ENCODE measurements at places on chromosomes 1 and 21. TPM values are rescaled to one million over a fixed set of nuclear protein-coding genes. Genes with fewer than 3 reads are reported as not detected.

DNA sequence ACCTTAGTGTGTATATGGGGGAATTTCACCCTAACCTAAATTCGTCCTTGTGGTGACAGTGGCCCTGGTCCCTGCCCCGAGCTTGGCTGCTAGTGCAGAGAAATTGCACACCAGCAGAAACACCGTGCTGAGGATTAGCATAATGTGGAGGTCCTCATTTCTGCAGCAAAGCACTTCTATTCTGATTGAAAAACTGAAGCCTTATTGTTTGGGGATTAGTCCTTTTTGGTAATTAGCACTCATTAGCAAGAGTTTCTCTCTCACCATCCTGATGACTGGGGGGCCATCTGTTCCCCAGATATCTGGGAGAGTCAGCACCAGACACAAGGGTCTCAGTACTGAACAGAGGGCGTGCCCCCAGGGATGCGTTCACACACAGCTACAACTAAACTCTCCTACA lies 55.2 kb downstream of the AJAP1 start:
- DNase-seq, result no peak

C1orf159 gene
- 1.5 TPM for total RNA-seq

DNA sequence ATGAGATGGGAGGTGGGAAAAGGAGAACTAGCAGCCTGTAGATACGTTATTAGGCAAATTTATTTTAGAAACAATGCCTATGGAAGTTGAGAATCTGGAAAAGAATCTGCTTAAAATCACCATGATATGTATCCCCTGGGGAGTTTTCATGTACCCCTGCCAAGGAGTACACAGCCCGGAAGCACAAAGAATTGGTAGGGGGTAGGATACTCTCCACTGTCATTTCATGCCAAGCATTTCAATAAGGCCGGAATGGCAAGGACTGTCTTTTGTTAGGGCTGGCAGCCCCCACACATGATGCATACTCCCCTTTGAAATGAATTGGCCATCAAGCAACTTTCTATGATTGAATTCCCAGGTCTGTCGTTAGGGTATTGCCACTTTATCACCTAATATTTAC lies 111.5 kb upstream of the APP start:
- DNase-seq, result no peak

RNF11 gene
- total RNA-seq, result 113 TPM

GRCh38 chr1:217403026-217403720 lies 227.7 kb downstream of the GPATCH2 start:
- DNase-seq, result no peak

GRCh38 chr21:34558166-34558565 lies 46.2 kb upstream of the KCNE1 start:
- no peak for DNase-seq

CFAP126 gene
- total RNA-seq, result not detected

DNA sequence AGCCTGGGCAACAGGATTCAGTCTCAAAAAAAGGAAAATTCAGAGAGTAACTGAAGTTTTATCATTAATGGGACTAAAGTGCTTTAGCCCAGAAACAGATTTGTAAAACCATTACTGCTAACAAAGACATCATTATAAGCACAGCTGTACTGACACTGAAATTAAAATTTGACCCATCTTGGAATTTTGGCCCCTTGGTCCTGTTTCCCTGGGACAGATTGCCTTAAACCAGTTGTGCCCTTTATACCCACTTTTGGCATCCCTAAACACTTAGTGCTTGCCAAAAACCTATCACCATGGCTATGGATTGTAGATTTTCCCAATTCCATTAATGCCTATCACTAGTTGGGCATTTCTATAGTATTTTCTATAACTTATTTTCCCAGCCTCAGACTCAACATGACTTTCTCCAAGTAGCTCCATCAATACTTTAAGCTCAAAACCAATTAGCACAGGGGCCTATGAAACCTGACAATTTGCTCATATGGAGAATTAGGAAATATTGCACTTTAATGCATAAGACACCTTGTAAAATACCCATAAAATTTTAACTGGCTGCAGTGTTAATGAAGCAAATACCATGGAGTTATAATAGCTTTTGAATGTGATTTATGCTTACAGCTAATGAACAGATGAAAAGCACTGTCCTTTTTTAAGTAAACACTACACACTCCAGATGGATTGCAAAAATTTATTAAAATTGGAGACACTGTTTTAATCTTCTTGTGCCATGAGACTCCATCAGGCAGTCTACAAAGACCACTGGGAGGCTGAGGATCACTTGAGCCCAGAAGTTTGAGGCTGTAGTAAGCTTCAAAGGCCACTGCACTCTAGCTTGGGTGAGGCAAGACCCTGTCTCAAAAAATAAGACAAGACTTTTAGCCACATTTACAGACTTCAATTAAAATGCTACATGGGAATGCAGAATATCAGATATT lies 4.3 kb downstream of the GAS5 start:
- DNase-seq, result no peak

- no peak for DNase-seq
These were observed 189.5 kb downstream of the ZSCAN20 start for GRCh38 chr1:33661811-33662454.

- DNase-seq, result no peak
These were observed 74.6 kb upstream of the MRPS6 start for GRCh38 chr21:33998809-33999208.

DNA sequence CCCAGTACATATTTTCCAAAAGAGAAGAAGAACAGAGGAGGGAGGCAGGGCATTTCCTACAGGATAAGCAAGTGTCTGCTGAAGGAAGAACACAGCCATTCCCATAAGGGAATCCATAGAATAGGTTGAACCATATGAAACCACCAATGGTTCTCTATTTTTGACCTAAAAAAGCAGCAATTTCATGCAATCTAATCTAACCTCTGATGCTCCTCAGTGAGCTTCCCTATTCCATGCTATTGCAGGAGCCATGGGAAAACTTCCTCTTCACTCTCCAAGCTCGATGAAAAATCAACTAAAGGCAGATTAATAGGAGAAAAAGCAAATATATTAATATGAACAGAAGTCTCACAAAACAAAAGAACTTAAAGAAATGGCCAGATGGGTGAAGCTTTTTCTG lies 50.5 kb downstream of the SIPA1L2 start:
- DNase-seq, result no peak

GRCh38 chr1:110645821-110646735 lies 28.7 kb downstream of the KCNA3 start:
- DNase-seq, result no peak

DNA sequence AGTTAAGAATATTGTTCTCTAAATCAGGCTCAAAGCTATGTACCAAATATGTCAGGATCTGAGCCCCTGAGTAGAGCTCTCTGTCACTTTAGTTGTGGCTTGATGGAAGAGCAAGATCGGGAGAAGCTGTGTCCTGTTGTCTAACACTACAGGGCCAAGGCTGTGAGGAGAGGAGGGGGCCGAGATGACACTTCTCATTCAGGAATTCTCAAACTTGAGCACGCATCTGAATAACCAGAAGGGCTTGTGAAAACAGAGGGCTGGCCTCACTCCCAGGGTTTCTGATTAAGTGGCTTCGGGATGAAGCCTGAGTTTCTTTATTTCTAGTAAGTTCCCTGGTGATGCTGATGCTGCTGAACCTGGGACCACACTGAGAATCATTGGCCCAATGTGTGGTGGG lies 209.2 kb upstream of the DAB1 start:
- DNase-seq, result no peak

CORT gene
- not detected for total RNA-seq

DNA sequence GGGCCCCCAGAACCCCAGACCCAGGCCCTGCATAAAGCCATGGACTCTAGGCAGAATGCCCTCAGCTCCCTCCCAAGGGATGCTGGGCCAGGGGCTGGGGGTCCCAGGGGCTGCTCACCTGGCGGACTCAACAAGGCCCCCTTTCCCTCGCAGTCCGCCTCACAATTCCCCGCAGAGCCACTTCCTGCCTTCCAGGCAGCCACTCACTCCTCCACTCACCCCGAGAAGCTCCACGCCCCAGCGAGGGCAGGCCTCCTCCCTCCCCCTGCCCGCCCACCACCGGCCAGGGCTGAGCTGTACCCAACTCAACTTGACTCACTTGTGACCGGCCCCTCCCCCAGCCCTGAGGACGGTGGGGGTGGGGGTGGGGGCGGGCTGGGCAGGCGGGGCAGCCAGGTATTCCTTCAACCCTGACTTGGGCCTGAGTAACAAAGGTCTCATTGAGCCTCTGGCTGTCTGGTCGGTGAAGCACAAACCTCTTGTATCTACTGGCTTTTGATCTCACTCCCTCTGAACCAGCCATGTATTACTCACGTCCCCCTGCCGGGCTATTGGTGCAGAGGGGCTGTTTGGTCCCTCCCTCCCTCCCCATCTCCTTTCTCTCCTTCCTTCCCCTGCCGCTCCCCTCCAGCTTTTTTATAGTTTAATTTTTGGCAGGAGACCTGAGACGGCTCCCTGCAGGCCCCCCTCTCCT lies 5.9 kb downstream of the BLACAT1 start:
- no peak for DNase-seq

ARHGAP29 gene
- 14.3 TPM for total RNA-seq

DNA sequence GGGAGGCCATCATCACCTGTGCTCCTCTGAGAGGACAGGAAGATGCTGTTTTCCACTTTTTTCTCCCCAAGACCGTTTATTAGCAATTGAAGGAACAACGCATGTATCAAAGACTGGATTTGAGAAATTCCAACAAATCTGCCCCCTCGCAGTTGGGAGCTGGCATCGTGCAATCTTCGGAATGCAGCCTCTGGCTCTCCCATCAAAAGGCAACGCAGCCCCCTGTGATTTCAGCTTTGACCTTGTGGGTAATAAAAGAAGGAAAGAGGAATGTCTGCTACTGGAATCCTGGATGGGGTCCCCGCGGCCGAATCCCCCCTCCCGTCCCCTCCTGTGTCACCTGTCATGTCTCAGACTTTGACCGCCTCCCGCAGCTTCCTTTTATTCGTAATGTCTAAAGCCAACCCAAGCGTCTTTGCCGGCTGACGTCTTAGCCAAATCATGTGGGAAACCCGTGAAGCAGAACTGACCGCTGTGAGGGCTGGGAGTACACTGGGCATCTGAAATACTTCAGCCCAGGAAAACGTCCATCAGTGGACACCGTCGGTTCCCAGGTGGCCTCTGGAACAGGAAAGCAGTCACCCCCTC lies 101.5 kb downstream of the WDR4 start:
- DNase-seq, result no peak

GRCh38 chr1:77796695-77797405 lies 17.4 kb downstream of the MIGA1 start:
- no peak for DNase-seq

DNA sequence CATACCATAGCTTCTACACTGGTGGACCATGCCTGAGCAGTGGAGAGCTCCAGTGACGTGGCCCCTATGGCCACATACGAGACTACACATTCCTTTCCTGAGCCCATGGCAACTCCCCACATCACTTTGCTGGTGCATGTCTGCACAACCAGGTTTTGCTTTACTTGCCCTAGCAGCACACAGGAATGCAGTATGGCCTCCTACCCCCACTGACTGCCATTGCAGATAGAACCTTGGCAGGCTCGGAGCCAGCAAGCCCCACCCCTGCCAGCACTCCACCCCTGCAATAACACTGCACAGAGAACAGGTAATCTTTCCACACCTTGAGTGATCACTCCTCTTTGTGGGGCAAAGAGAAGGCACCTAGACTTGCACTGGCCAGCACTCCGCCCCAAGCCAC lies 531.9 kb upstream of the CAMK1G start:
- no peak for DNase-seq

GRCh38 chr1:58143972-58144697 lies 402.4 kb downstream of the OMA1 start:
- no peak for DNase-seq

DNA sequence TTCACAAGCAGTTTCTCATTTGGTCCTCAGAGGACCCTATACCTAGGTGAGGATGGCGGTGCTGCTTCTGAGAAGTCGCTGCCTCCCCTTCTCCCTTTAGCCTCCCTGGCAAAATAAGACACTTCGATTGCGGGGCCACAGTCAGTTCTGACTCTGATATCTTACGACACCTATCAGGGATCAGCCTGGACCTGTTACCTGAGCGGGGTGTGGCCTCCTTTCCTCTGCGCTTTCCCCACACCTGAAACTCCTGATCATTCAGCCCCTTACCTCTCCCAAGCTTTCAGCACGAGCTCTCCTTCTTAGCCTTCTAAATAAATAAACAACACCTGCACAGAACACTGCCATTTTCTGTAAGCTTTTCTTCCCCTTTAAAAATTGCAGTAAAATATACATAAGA lies 24.6 kb upstream of the GPR137B start:
- no peak for DNase-seq

- DNase-seq, result no peak
These were observed 32.7 kb upstream of the SUCO start for GRCh38 chr1:172500207-172500606.

OR2L13 gene
- total RNA-seq, result not detected

PLEKHA6 gene
- total RNA-seq, result 7.1 TPM

GRCh38 chr1:19770436-19771190 lies 29.1 kb downstream of the TMCO4 start:
- no peak for DNase-seq

GRCh38 chr21:26743524-26743923 lies 101.7 kb downstream of the ADAMTS1 start:
- DNase-seq, result no peak

DNA sequence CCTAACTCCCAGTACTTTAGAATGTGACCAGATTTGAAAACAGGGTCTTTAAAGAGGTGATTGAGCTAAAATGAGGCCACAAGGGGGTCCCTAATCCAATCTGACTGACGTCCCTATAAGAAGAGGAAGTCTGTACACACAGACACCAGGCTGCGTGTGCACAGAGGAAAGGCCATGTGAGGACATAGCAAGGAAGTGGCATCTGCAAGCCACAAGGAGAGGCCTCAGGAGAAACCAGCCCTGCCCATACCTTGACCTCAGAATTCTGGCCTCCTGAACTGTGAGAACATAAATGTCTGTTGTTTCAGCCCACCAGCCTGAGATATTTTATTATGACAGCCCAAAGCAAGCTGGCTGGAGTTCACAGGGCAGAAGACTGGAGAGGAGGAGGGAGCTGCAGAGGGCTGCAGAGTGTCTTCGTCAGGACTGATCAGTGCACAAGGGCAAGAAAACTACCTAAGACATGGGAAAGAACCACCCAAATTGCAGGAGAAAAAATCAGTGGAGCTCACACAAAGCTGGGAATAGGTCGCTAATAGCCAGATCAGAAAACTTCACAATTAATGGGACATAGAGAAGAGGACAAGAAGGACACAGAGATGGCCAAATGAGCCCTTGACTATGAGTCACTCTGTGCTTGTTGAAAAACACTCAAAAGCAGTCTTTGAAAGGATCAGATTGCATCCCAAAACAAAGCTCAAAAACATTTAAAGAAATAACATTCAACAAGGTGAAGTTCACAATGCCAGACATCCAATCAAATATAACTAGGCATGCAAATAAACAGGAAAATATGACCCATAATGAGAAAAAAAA lies 14.1 kb upstream of the WNT9A start:
- no peak for DNase-seq

S100A8 gene
- total RNA-seq, result 26.0 TPM

CFAP74 gene
- not detected for total RNA-seq

CDCA8 gene
- 0.17 TPM for total RNA-seq
